ENCODE measurements at places on chromosomes 1 and 21.

GRCh38 chr21:18070392-18070791 is 174.2 kb upstream of the CHODL start:
- no peak for DNase-seq

GRCh38 chr1:175947771-175948170 is 204.4 kb upstream of the TNR start:
- DNase-seq: no peak

DNA sequence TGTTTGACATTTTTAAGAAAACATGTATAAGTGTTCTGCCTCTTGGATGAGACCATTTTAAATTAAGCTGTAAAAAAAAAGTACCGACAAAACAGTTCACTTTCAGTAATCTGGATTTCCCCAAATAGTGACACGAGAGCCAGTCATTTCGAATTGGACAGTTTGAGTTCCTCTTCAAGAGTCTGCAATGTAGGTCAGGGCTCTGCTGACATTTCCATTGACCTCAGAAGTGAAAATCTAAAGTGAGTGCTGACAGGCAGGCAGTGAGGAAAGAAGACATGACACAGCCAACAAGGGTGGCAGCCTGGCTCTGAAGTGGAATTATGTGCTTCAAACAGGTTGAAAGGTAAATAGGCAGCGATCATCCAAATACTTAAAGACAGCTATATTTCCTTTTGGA is at the start of gene IL23R:
IL23R (plus strand) TSS at position 259 of the 400 bp plus-strand sequence. CDS start 1,667 bp downstream, outside the sequence.
- no peak for DNase-seq

- DNase-seq: peak; percentile 7
Observed at GRCh38 chr21:46124083-46124925, 26.4 kb downstream of the COL6A2 start.

GRCh38 chr21:35697321-35697808 is 363.0 kb downstream of the SETD4 start:
- DNase-seq: no peak

- DNase-seq: no peak
Observed at GRCh38 chr1:183065168-183065706, 42.0 kb downstream of the LAMC1 start.

Measured in WTC11 (cell line).